ENCODE measurements at places on chromosomes 12 and 14.

GRCh38 chr14:99280852-99281251, 8.9 kb upstream of the BCL11B start:
- no peak for DNase-seq

GRCh38 chr12:10249690-10250455, 37.2 kb downstream of the GABARAPL1 start:
- DNase-seq = no peak

DNA sequence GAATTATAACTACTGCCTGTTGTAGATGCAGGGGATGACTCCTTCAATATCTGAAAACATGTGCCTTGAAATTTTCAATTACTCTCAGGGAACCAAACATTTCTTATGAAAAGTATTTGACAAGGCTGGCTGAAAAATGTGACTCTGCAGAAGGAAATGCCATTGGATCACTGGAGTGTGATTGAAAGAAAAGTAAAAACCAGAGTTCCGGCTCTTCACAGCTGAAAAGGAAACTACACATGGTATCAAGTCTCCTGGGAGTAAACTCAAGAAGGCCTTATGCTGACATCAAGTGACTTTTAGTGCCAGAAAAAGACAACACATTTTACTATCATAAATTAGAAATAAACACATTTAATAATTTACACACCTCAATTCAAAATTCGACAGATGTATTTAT, 693.0 kb downstream of the LRFN5 start:
- DNase-seq = no peak

- no peak for DNase-seq
These were observed 2.2 kb downstream of the TMEM106C start for GRCh38 chr12:47965581-47965980.

DNA sequence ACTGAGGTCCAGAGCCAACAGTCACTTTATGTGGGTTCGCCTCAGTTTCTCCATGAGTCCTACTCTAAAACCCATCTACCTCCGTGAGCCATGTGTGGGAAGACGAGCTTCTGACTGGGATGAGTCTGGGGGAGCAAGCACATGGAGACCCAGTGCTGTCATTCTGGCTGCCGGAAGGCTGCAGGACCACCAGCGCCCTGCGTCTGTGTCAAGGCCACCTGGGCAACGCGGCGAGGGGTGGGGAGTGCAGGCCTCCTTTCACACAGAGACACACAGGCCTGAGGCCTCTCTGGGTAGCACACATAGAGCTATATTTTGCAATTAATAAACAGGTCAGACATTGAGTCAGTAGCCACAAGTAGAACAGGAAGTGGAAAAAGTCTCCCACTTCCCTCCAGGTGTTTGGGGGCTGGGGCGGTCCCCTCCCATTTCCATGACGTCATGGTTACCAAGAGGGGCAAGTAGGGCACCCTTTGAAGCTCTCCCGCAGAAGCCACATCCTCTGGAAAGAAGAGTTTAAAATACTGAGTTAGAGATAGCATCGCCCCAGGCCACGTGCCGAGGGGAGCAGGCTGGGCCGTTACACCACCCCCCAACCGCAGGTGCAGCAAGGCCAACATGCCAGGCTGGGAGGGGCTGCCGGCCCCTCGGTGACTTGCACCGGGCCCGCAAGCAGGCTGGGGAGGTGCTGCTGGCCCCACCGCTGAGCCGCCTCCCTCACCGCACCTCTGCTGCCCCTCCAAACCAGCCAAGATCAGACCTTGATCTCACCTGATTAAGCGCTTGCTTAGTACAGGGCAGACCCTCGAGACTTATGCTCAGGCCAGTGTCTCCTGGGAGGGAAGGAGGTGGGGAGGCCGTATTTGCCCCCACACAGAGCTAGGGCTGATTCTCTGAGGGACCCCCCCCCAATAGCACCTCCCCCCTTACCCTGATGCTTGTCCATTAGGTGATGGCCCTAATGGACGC, 32.7 kb downstream of the DAD1 start:
- DNase-seq = peak; percentile 92

Measured in activated T-helper 1 cell treated with anti-CD3 and anti-CD28 coated beads, Interleukin-2, amount 50 U/mL, for 16 hours (primary cell).